GM23338 (cell line): ENCODE measurements at places on chromosomes 16 and 17. TPM values are rescaled to one million over a fixed set of nuclear protein-coding genes. Genes with fewer than 3 reads are reported as not detected.

The TSPOAP1 gene
- 6.3 and 7.3 TPM in 2 replicates for polyA plus RNA-seq

The IL21R gene
- polyA plus RNA-seq: 0.42 and 0.83 TPM in 2 replicates

The KRTAP17-1 gene
- not detected in 2 replicates for polyA plus RNA-seq

The TBX2 gene
- 0.10 TPM in 1 of 2 replicates, not detected in the other for polyA plus RNA-seq

The C16orf86 gene
- polyA plus RNA-seq: 0.90 and 1.1 TPM in 2 replicates

The SLX1B gene
- polyA plus RNA-seq: 2.8 and 2.9 TPM in 2 replicates
